ENCODE measurements at places on chromosomes 5 and 9.

DNA sequence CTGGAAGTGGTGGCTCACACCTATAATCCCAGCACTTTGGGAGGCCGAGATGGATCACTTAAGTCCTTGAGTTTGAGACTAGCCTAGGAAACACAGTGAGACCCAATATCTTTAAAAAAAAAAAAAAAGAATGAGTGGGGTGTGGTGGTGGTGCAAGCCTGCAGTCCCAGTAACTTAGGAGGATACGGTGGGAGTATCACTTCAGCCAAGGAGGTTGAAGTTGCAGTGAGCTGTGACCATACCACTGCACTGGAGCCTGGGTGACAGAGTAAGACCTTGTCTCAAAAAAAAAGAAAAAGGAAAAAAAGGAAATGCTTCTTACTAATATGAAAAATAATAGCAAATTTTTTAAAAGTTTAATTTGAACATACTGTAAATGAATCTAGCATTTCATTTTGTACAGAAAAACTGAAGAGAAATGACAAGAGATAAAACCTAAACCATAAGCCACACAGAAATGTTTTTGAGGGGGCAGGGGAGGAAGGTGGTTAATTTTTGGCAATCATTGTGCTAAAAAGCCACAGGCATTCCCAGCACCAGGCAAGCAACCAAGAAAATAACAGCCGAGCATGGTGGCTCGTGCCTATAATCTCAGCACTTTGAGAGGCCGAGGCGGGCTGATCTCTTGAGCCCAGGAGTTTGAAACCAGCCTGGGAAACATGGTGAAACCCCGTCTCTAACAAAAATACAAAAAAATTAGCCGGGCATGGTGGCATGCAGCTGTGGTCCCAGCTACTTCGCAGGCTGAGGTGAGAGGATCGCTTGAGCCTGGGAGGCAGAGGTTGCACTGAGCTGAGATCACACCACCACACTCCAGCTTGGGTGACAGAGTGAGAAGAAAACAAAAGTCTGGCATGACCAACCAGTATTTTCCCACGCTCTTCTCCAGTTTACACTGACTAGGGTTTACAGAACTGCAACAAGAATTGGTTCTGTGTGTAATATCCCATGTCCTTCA, 114.5 kb upstream of the NR5A1 start:
- no peak for DNase-seq

DNA sequence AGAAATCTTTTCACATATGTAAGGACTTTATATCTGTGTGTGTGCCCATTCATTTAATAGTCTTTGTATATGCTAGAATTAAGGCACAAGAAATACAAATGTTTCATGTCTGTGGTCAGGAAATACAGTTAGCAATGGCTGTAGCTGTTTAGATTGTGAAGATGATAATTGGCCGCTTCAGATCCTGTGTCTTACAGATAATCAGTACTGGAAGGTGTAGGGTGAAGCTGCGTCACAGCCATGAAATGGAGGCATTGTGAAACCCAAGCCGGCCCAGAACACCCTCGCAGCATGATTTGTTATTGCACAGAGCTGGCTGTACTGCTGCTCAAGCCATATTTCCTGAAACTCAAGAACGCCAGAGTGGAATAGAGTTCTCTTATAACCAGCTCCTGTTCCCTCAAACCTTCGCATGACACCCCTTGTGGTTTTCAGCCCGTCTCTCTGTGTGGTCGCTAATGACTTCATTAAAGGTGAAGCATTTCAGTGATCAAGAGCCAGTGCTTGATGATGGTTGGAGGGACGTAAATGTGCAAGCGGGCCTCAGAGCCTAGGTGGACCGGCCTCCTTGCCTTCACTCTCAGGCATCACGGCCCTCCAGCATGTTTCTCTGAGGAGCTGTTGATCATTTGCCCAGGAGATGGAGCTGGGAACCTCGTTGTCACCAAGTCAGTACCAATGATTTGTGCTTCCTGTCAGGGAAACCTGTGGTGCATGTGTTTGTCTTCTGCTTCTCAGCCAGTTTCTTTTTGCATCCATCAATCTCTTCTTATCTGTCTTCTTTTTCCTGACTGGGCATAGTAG, 80.1 kb downstream of the F2RL2 start:
- DNase-seq = no peak

DNA sequence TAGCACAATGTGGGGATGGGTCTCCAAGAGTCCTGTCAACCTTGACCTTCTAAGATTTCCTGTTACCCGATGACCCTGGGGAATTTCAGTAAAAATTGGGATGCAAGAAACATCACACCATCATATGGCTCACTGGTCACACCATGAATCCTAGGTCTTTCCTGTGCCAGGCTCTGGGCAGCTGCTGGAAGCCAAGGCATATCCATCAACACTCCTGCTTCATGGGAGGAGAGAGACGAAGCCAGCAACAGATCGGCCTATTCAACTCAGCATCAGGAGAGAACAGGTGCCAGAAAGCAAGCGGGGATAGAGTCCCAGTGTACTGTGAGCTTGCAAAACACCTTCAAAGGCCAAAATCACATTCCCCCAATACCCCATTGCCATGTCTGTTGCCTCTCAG, 6.5 kb upstream of the NEK6 start:
- no peak for DNase-seq

DNA sequence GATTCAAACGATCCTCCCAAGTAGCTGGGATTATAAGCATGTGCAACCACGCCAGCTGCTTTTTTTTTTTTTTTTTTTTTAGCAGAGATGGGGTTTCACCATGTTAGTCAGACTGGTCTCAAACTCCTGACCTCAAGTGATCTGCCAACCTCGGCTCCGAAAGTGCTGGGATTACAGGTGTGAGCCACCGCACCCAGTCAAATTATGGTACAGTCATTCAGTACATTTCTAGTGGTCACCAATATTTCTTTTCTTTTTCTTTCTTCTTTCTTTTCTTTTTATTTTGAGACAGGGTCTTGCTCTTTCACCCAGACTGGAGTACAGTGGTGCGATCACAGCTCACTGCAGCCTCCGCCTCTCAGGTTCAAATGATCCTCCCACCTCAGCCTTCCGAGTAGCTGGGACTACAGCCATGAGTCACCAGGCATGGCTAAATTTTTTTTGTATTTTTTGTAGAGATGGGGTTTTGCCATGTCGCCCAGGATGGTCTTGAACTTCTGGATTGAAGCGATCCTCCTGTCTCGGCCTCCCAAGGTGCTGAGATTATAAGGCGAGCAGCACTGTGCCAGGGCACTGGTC, 25.4 kb upstream of the DCP2 start:
- no peak for DNase-seq

DNA sequence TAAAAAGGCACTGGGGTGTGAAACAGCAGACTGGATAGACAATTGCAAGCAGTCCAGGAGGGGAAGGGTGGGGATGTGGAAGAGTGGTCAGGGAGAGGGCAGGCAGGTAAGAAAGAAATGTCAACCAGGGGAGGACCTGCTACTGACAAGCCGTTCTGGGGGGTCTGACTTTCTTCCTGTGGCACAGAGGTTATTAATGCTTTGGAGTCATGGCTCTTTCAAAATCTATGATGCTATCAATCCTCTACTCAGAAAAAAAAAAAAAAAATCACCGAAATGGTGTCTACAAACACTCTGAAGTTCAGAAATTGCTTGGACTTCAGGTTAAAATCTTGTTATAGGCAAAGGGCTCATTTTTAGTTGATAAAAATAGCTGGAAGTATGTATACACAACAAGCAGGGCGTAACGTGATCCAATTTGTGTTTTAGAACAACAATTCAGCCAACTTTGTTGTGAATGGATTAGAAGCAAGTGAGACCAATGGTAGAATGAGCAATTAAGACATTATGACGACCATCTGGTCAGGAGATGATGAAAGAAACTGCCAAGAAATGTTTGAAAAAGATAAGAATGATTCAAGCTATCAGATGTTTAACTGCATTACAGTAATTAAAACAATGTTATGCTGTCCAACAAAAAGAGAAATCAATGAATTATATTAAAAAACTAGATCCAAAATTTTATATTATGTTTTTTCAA, 255.2 kb downstream of the DEPDC1B start:
- no peak for DNase-seq

DNA sequence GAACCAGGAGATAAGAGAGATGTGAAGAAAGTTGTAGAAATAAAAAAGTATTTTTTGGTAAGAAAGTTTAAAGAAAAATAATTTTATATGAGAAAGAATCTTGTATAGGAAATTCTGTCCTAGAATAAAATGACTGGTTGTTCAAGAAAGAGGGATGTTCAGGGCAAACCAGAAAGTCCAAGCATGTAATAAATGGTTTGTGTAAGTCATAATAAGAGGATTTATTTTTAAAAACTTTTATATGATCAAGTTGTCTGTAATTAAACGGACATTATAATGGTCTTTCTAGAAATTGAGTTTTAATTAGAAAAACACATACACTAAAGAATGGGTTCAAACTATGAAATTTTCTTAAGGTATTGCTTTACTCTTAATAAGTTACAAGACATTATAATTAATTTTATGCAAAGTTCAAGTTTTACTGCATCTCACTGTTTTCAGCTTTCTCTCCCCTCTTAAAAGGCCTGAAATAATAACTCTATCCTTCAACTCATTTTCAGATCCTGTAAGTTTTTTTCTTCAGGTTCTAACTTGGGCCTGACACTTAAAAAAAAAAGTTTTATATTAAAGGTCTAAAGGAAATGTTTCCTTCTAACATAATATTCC, 56.1 kb upstream of the ZNF300 start:
- DNase-seq = no peak
